ENCODE measurements at places on chromosomes 6 and 20.

DNA sequence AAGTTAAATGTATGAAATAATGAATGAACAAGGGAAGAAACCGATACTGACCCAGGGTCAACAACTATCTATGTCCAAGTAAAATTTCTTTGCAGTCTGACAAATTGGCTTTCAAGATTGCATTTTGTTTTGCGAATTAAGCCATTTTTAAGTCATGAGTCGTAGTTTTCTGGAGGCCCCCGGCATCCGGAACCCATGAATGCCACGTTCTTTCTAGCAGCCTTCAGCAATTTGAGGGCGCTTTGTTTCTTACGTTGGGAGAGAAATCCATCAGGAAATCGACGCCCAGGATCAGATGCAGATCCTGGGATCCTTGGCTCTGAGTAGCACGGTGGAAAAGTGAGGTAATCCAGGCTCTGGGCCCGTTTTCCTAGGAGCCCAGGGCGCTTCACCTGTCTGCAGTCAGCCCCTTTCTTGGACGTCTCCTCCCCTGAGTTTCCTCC lies 309 bp upstream of the ABRACL start:
- DNase-seq: no peak

- no peak for DNase-seq
These were observed 92.1 kb downstream of the RIN2 start for GRCh38 chr20:19850198-19850533.

- peak; percentile 8 for DNase-seq
These were observed 4.4 kb downstream of the GZF1 start for GRCh38 chr20:23366384-23366783.

- DNase-seq: peak; percentile 8
These were observed 36.0 kb upstream of the SMIM29 start for GRCh38 chr6:34284563-34285447.

GRCh38 chr6:74782346-74782745 lies 423.5 kb downstream of the COL12A1 start:
- DNase-seq: no peak

- no peak for DNase-seq
These were observed at the start of gene FERMT1 for GRCh38 chr20:6122873-6123648. TSS of gene FERMT1 (minus strand) at chr20:6123030. CDS start at chr20:6119554, 3,476 bp downstream.

DNA sequence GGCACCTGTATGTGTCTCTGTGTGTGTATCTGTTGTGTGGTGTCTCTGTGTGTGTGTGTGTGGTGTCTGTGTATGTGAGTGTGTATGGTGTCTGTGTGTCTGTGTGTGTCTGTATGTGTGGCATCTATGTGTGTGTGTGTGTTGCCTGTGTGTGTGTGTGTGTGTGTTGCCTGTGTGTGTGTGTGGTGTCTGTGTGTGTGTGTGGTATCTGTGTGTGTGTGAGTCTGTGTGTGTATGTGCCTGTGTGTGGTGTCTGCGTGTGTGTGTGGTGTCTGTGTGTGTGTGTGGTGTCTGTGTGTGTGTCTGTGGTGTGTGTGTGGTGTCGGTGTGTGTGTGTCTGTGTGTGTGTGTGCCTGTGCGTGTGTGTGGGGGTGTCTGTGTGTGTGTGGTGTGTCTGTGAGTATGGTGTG lies 31.7 kb upstream of the VEGFA start:
- DNase-seq: no peak

GRCh38 chr6:75746221-75746620 lies 2.8 kb upstream of the MYO6 start:
- no peak for DNase-seq

DNA sequence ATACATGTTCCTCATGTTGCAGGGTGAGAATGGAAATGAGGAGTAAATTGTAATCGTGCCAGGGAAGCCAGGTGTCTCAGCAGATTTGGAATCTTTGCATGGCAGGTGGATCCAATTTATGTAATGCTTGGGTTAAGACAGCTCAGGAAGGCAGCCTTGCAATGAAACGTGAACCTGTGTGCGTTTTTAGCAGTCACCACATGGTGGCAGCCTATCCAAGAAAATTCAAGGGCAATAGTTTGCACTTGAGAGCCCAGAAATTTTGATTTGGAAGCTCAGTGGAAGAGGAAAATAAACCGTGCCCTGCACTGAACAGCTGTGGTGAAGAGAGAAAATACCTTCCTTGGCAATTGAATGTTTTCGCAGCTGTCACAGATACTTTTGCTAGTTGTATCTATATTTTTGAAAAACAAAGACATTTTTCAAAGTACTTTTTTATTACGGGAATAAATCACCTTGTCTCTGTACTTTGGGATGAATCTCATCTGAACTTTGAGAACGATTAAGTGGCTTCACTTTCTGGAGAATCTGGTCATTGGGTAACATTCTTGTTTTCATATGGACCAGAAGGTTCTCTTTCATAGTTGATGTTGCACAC lies 26.5 kb downstream of the MTHFD1L start:
- peak; percentile 68 for DNase-seq

DNA sequence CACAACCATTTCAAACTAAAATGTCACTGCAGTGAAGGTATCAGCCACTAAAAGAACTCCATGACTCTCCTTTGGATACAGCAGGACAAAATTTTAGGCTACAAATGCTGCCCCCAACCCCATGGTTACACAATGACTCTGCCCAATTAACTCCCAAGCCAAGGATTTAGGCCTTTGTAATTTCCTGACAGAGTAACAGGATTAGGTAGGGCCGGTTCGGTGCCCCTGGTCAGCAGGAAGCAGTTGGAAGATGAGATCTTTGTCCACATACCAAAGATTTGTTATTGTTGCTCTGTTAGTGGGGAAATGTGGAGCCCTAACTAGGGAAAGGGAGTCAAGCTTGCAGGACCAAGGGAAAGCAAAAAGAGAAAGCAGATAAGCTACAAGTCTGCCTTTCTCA lies 26.7 kb upstream of the RIPK1 start:
- DNase-seq: no peak

GRCh38 chr6:126657561-126658175 lies 317.8 kb downstream of the CENPW start:
- peak; percentile 4 for DNase-seq

GRCh38 chr6:125868252-125868651 lies 77.5 kb downstream of the NCOA7 start:
- no peak for DNase-seq

GRCh38 chr20:3162080-3162611 lies 2.5 kb upstream of the FASTKD5 start:
- DNase-seq: no peak

- peak; percentile 29 for DNase-seq
These were observed 54.1 kb downstream of the CTCFL start for GRCh38 chr20:57470666-57471495.

- no peak for DNase-seq
These were observed 110.5 kb downstream of the TULP4 start for GRCh38 chr6:158422629-158423238.

DNA sequence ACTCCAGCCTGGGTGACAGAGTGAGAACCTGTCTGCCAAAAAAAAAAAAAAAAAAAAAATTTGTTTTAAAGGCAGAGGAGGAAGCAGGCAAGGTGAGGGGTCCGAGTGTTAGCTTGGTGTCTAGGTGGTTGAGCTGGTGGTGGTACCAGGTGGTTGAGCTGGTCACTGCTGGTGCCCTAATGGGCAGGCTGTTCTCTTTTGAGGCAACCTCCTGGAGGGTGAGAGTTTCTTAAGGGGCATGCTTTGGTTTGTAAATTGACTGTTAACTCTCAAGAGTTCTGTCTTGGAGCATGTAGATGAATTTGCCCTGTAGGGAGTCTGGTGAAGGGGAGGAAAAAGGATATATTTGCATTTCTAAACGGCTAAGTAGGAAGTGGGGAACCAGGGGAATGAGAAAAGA lies 52.7 kb downstream of the BANF2 start:
- DNase-seq: no peak

- peak; percentile 67 for DNase-seq
These were observed 18.1 kb downstream of the SLX4IP start for GRCh38 chr20:10453241-10453640.

GRCh38 chr6:36650848-36651478 lies 27.6 kb upstream of the CDKN1A start:
- DNase-seq: peak; percentile 83

DNA sequence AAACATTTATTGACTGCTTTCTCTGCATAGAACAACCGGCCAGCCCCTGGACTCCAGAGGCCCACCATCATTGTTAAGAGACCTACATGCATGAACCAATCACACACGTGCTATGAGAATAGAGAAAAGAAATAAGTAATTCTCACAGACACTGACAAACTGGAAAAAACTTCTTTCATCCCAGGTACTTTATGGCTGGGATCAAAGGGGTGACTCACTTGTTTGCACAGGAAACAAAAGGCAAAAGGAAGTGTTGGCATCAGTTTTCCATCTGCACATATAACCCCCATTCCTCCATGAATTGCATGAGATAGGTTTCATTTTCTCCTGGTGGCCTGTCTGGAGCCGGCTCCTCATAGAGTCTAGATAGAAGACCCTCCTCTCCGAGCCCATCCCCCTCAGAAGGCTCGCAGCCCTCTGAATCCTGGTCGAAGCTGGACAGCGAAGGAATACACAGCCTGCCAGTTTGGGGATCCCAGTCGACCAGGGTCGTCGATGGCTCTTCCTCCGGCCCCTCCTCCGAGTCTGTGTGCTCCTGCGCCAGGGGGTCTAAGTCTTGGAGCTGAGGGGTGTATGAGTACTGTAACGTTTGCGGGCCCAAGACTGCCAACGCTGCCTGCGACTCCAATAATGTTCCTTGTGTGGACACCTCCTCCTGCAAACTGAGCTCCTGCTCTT lies 43.3 kb downstream of the IL20RA start:
- no peak for DNase-seq

Measured in OCI-LY7 (cell line).